ENCODE measurements at places on chromosomes 3 and 15.
A peak's percentile ranks its signal among the peaks of the same experiment; 100 is the strongest.

DNA sequence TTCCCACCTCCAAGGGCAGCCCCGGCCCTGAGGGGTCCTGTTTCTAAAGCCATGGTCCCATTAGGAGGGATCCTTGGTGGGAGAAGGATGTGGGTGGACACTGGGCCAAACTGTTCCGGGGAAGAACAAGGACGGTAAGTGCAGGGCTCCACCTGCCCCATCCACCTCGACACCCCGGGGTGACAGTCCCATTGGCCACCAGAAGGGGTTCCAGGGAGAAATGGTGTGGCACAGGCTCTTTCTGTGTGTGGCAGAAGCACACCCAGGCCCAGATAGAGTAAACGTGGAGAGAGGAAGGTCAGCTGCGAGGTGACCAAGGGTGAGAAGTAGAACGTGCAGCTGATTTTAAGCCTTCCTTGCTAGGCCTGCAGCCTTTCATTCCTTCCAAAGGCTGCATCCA is 12.0 kb downstream of the TKT start:
- no peak for DNase-seq

- DNase-seq: peak; percentile 49
These were observed 608.4 kb downstream of the CADM2 start for GRCh38 chr3:85567071-85567676.

DNA sequence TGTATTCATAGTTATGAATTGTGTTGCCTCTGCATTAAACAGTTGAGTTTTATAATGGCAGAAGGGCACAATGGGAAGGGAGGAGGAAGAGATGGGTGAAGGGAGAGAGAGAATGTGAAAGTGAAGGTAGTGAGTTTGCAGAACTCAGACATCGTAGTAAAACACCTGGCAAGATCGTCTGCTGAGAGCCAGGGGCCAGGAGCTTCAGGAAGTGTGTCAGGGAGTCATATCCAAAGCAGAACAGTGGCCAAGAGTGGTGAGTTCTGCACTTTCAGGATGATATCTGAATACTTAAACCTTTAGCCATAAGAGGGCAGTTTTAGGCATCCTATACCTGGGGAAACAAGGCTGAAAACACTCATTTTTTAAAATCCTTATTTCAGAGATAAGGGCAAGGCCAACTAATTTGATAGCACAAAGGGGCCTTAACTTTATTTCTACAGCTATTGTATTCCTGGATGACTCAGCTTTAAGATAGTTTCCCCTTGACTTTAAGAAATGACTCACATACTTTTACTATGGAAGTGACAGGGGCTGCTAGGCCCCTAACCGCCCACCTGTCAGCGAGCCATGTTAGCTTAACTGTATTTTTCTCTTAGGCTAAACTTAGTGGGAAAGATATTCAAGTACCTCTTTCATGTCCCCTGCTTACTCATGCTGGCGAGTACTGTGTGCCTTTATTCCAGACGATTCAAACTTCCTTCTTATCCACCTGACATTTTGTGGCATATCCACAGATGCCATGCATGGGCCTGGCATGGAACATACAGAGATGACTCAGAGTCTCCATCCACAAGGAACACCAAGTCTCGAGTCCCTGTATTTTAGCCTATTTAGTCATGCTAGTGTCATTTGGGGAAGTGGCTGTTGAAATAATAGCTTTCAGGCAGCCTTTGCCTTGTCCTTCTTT is 53.9 kb downstream of the RLBP1 start:
- peak; percentile 73 for DNase-seq

GRCh38 chr3:24591661-24592555 is 97.3 kb upstream of the THRB start:
- DNase-seq: peak; percentile 58

- DNase-seq: no peak
These were observed 248.5 kb upstream of the ONECUT1 start for GRCh38 chr15:53038655-53038941.

- DNase-seq: no peak
These were observed 18.6 kb downstream of the GOLIM4 start for GRCh38 chr3:168077091-168077490.

- DNase-seq: no peak
These were observed 2.2 kb upstream of the RBP1 start for GRCh38 chr3:139541532-139542288.

- no peak for DNase-seq
These were observed 127.9 kb downstream of the SLC25A26 start for GRCh38 chr3:66348704-66349103.

DNA sequence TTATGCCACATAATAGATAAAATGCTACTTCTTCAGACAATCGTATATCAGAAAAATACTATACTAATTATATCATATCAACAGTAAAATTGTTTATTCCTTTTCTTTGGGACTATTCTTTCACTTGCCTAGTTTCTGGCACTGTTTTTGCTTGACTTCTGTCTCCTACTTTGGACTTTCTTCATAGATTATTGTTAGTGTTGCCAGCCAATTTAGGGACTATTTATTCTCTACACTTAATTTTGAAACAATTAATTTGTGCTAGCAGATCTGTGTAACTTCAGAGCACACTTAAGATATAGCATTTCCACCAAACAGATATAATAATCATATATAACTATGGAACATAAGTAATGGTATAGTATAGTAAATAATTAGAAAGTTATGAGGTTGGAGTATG is 305.6 kb downstream of the CADM2 start:
- DNase-seq: no peak

GRCh38 chr3:137764001-137764433 is at the start of gene SOX14:
SOX14 (plus strand) TSS chr3:137764315; CDS start chr3:137764785, 470 bp downstream.
- no peak for DNase-seq

DNA sequence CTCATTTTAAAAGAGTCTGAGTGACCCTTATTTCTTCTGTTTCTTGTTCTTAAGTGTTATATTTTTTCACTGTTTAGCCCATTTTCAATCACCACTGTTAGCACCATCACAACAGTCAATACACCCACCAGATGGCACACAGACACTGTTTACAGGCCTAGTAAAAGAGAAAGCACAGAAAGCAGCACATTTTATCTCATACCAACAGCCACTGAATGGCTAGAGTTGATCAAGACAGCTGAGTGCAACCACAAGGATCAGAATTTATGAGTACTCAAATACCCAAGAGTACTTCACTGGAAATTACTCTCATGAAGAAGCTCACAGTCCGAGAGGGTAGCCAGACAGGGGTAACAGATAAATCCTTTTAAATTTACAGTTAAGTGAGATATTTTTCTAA is 127.0 kb downstream of the TFDP2 start:
- no peak for DNase-seq

DNA sequence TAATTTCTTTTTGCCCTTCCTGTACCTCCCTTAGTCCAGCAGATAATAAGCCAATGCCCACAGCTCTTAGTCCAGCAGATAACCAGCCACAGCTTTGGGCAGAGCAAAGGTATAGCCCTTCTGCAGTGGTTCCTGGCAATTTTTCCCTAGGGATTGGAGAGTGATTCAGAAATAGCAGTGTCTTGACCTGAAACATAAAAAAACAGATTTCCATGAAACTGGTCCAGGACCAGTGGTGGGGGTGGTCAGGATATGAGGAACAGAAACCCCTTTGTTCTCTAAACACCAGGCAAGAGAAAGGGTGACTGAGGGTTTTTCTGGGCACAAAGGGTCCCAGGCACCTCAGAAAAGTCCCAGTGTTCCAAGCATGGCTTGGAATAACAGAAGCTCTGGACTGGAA is 103.4 kb downstream of the ARRDC4 start:
- peak; percentile 80 for DNase-seq

DNA sequence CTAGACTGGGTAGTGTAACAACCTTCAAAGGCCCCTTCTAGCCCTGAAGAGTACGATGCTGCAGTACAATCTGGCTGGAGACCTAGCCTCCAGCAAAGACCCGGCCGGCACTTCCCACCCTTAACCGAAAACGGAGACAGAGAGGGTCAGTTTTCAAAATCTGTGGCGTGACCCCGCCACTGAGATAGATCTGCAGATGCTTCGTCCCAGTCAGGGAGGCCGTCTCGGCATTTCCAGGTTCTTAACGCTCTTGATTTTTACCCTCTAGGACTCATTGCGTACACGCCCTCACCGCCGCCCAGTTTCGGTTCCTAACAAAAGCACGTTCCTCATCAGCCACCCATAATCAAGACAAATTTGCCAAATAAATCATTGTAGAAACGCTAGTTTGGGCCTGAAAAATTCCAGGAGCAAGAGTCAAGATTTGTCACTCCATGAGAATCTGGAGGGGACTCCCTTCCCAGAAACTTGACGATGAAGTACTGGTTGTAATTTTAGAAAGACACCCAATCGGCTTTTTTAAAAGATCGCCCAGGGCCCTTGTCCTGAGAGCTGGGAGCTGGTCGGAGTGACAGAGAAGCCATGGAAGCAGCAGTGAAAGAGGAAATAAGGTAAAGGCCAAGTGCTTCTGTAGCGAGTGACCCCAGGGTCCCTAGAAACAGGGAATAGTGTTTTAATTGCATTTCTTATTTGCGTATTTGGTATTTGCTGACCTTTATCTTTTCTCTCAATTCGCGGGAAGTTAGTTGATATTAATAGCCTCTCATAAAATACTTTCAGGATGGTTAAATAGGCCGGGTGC is 868 bp upstream of the TMEM87A start:
- peak; percentile 10 for DNase-seq

DNA sequence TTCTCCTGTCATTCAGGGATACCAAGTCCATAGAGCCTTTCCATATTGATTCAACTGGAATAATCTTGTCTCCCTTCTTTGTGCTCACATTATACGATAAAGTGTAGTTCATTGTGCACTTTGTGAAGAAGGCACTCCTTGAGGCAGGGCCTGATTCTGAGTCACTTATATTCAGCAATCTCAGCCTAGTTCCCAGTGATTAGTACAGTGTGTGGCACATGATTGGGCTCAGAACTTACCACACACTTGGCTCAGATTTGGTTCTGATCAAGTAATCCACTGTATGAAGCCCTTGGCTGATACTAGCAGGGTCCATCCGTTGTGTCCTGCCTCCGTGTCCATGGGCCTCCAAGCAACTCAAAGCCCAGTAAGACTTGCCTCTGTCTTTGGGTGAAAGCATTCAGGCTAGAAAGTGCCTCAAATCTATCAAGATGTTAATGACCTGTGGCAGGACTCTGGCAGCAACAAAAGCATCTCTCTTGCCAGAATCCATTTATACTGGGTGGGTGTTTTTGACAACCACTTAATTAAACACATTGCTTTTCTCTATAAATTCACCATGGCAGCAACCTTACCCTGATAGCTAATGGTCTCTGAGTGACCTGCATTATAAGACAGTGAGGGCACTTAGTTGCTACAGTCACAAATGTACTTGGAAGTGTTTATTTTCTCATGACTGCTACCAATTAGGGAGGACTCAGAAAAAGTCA is 51.3 kb downstream of the TPRG1 start:
- no peak for DNase-seq

GRCh38 chr3:143421556-143421955 is 302.0 kb downstream of the CHST2 start:
- DNase-seq: no peak

GRCh38 chr3:40847551-40847992 is 322.8 kb downstream of the ZNF621 start:
- DNase-seq: no peak

DNA sequence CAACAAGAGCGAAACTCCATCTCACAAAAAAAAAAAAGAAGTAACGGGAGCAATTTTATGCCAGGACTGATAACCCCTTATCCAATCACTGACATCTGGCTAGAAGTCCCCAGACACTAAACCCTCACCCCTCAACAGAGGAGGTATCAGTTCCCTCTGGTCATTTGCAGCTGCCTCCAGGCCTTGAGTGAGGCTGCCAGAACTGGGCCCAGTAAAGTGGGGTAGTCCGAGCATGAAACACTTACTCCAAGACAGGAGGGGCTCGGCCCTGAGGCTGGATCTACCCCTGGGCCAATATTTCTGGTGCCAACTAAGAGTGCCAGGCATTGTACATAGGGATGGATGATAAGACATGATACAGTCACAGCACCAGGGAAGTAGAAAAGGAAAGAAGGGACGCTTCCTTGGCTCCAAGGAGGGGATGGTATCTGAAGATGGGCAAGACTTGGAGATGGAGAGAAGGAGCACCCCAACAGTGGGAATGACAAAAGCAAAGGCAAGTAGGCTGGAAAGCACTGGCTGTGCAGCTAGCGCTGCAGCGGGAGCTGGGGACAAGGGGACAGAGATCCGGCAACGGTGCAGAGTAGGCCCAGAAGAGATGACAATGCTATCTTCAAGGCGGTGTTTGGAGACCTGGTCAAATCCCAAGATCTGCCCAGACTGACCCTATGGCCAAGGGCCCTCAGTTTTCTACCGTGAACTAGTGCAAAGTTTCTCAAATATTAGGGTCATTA is 2.2 kb downstream of the XXYLT1 start:
- no peak for DNase-seq

DNA sequence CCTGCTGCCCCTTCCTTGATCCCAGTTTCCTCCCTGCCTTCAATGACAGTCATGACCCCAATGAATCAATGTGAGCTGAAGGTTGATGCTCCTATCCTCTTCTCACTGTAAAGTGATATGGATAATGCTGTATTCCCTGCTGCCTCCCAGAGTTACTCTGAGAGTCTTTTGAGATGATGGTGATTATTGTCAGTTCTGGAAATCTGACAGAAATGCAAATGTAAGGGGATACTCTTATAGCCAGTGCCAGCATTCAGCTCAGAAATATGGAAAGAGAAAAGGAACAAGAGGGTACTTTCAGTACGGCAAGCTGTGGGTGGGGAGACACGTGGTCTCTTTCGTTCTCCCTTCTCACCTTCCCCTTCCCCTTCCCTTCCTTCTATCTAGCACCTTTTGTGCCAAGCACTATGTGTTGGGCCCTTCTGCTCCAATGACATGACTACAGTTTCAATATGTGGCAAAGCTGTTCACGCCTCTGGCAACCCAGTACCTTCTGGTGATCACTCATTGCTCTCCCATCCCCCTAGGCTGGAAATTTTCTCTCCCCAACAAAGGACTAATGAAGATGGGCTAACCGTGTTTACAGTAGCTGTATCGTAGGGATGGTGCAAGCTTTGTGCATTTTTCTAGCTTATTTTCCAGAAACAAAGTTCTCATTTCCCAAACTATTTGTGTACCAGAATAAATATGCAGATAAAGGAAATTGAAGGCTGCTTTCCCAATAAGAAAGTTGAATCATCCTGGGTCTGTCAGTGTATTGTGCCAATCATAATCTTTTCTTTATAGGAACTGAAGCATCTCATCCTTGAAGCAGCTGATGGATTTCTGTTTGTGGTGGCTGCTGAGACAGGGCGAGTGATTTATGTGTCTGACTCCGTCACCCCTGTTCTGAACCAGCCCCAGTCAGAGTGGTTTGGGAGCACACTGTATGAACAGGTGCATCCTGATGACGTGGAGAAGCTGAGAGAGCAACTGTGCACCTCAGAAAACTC is 70.3 kb downstream of the ARNT2 start:
- peak; percentile 79 for DNase-seq

GRCh38 chr15:78550194-78550593 is 9.9 kb downstream of the PSMA4 start:
- DNase-seq: no peak

GRCh38 chr3:107956991-107957900 is 133.6 kb downstream of the CD47 start:
- DNase-seq: no peak

- no peak for DNase-seq
These were observed 2.4 kb downstream of the PML start for GRCh38 chr15:73996939-73997338.

GRCh38 chr3:10292505-10293419 is at the start of gene GHRL:
GHRL (minus strand) TSS chr3:10292947; CDS start chr3:10290180, 2,767 bp downstream.
- DNase-seq: peak; percentile 18

- DNase-seq: no peak
These were observed 124.5 kb downstream of the MAGI1 start for GRCh38 chr3:65914032-65914739.

All from COLO829 (cell line).